ENCODE measurements at places on chromosomes 2 and 18.

- DNase-seq: no peak
Measured at GRCh38 chr2:11651856-11652548, 18.0 kb downstream of the NTSR2 start.

DNA sequence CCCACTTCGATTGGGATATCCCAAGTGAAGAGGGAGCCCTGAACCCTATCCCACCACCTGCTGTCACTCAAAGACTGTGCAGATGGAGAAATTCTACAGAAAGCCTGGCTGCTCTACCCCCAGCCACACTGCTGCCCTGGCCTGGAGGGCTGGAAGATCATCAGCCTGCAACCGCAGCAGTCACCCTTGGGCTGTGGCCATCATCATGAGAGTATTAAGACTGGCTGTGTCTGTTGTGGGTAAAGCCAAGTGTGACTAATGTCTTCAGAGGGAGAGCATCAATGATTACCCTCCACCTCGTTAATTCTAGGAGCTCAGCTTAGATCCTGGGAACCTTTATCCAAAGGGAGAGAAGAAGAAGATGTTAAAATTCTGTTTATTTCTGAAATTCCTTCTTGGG lies 221.5 kb downstream of the TFCP2L1 start:
- no peak for DNase-seq

GRCh38 chr2:96574364-96574763 lies 37.8 kb downstream of the ARID5A start:
- DNase-seq: no peak

DNA sequence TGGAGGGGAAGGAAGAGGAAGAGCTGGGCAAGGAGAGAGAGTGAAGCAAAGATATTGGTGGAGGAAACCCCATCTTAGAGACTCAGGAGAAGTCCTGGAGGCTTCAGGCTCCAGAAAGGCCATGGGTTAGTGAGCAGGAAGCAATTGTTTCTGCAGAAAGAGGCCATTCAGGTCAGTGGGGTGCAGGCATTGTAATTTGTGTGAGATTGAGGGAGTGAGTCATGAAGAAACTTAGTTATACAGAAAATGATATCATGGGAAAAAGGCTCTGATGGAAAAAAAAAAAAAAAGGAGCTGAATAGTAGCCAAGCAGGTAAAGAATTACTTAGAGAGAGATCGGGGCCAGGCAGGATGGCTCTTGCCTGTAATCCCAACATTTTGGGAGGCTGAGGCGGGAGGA lies 4.0 kb downstream of the EMILIN2 start:
- no peak for DNase-seq

DNA sequence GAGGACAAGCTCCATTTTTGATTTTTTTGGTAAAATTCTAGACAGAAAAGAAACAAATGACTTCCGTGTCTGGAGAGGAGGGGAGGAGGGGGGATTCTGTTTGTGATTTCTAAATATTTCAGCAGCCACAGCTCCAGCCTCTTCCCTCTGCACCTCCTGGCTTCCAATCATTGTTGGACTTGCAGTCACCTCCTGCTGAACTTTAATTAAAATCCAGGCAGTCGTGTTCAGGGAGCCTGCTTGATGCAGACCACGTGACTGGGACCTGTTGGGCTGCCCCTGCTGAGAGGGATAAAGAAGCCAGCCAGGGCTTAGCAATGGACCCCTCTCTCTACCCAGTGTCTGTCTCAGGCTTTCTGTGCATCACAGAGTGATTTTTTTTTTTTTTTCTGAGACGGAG lies 115.1 kb downstream of the SH3BP4 start:
- DNase-seq: no peak

GRCh38 chr2:186426153-186427016 lies 59.7 kb upstream of the ZC3H15 start:
- no peak for DNase-seq

- DNase-seq: no peak
Measured at GRCh38 chr18:48723837-48724236, 185.0 kb downstream of the CTIF start.

GRCh38 chr2:126774761-126775160 lies 118.8 kb downstream of the GYPC start:
- DNase-seq: no peak

DNA sequence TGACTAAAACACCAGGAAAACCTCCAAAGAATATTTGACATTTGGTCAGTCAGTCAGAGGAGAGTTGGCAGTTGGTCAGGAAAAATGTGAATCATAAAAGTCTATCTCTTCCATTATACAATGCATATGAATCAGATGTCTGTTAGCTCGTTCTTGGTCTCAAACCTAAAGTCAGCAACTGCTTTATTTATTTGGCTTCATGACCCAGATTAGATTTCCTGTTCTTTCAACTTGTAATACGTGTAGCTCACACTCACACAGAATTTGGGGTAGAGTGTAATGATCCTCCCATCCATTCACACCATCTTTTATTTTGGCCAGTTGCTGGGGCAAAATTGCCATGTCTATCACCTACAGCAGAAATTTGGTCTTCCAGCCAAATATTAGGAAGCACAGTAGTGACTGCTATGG lies 81.9 kb upstream of the COL5A2 start:
- peak; percentile 28 for DNase-seq

DNA sequence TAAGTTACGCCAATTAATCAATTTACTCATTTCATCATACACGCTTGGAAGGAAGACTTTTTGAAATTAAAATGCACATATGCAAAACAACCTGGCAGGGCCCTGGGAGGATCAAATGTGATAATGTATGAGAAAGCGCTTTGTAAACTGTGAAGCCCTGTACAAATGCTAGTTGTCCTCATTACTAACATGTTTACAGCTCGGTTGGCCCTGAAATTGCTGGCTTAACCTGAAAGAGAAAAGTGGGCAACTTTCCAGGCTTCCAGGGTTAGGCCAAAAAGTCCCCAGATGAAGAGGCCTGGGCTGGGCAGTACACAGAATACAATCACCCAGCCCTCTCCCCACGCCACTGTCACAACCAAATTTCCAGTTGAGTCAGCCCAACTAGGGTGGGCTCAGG lies 60.2 kb downstream of the DNMT3A start:
- no peak for DNase-seq

DNA sequence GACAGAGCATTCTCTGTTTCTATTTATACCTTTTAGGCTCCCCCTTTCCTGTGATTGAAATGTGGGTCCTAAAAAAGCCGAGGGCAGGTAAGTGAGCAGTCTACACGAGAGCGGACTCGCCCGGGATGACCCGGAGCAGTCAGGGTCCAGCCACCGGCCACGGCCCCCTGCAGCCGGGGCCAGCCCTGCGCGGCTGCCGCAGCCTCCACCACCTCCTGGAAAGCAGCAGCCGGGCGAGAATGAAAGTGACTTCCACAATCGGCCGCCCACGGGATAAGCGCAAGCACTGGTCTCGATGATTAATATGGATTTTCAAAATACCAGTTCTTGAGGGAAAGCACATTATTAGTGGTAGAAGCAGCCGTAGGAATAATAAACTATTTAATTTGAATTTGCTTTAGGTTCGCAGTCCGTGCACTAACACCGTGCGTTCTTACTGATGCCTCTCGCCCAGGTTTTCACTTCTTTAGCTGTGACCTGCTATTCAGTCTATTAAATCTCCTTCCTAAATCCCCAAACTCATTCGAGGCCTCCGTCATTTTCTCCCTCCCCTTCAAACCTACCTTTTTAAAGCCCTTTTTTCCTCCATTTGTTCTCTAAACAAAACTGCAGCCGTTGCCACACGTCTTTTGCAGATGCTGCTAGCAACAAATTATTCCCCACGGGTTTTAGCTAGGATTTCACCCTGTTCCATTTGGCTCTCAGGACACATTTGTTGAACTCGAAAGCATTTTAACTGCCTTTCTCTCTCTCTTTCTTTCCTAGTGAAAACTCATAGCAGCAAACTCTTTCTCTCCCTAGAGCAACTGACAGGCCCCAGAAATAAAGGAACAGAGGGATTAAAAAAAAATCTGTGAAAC lies 1015.1 kb upstream of the PIK3C3 start:
- no peak for DNase-seq

DNA sequence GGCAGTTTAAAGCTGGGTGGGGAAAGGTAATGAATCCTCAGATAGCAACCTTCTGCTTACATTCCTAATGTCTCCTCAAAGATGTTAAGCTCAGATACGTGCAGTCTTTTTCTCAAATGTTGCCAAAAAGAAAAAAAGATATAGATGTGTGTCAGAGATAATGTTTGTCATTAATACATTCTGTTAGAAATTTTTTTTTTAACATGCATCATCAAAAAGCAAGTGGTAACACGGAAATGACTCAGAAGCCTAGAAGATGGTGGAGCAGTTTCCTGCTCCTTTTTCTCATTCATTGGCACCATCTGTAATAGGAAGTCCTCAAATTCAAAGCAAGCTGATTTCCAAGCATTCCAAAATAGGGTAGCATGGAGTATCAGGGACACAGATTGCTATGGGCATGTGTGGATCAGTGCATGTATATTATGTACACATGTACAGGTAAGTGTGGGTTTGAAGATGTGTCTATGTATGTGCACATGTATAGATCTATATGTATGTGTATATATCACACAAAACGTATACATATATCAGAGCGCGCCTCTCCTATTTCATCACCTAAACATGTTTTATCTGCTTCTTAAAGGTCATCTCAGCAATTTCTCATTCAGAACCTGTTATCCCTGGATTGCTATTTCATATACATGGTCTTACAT lies 79.9 kb upstream of the ITGB6 start:
- DNase-seq: no peak

DNA sequence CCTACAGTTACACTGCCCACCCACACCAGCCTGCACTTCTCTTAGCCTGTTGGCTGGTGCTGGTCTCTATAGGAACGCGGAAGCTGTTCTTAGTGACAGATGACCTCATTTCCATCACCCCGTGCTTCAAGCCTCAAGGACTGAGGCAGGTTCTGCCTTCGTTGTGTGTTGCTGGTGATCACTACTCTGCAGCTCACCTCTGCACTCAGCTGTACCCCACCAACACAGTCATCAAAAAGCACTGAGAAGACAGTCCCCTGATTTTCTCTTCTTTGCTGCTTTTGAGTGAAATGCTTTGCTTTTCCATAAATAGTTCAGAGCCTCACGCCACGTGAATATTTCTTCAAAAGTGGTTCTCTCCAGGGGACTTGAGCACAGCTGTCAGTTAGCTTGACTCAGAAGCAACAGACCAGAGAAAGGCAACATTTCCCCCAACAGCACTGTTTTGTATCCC lies 225.7 kb upstream of the CCDC150 start:
- no peak for DNase-seq

GRCh38 chr18:25469489-25469888 lies 117.5 kb upstream of the ZNF521 start:
- no peak for DNase-seq

DNA sequence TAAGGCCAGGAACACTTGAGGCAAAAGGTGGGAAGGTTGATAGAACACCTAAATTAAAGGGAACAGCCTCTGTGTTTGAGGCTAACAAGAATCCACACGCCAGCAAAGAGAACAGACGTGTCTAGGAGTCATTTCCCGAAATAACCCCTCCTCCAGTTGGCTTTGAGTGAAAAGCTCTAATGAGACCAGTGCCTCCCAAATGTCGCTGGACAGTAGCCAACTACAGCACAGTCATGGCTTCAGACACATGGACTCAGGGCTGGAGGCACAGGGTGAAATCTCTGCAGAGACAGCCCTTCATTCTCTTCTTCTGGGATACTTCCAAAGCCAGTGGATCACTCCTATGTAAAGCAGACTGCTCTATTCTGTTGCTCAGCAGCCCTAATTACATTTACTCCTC lies 49.6 kb downstream of the SOWAHC start:
- no peak for DNase-seq

DNA sequence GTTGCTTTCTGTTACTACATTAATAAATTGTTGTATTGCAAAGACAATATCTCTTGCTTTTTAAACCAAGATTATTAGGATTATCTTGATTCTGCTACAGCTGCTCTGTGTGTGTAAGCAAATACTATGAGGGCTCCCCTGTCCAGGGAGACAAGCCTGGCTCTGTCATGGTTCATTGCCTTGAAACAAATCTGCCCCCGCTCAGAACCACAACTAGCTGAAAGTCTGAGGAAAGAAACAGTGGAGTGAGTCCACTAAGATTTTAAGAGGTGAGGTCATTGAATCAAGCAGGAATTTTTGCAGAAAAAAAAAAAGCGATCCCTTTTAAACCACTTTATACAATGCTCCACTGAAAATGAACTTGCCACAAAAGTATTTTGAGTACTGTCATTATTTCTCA lies 30.8 kb upstream of the LRRTM4 start:
- no peak for DNase-seq

DNA sequence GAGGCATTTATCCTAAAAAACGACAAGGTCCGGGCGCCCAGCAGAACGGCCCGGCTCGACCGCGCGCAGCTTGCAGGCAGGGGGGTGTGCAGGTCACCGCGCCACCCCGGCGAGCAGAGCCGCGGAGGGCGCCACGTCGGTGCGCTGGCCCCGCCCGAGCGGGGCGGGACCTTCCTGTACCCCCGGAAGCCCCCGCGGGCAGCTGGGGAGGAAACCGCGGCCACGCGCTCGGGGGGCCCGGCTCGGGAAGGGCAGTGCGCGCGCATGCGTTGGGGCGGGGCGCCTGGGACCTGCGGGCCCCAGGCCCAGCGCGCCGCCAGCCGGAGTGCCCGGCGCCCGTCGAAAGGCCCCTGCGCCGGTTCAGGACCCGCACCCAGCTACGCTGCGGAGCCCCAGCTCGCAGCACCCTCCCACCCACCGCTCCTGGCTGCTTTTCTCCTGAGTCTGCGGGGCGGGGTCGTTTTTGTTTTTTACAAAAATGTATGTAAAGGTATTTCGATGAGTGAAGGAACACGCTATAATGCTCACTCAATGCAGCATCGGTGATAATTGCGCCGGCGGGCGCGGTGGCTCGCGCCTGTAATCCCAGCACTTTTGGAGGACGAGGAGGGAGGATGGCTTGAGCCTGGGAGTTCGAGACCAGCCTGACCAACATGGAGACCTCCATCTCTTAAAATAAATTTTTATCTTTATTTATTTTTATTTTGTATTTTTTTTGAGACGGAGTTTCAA lies 47.7 kb upstream of the POMC start:
- no peak for DNase-seq

DNA sequence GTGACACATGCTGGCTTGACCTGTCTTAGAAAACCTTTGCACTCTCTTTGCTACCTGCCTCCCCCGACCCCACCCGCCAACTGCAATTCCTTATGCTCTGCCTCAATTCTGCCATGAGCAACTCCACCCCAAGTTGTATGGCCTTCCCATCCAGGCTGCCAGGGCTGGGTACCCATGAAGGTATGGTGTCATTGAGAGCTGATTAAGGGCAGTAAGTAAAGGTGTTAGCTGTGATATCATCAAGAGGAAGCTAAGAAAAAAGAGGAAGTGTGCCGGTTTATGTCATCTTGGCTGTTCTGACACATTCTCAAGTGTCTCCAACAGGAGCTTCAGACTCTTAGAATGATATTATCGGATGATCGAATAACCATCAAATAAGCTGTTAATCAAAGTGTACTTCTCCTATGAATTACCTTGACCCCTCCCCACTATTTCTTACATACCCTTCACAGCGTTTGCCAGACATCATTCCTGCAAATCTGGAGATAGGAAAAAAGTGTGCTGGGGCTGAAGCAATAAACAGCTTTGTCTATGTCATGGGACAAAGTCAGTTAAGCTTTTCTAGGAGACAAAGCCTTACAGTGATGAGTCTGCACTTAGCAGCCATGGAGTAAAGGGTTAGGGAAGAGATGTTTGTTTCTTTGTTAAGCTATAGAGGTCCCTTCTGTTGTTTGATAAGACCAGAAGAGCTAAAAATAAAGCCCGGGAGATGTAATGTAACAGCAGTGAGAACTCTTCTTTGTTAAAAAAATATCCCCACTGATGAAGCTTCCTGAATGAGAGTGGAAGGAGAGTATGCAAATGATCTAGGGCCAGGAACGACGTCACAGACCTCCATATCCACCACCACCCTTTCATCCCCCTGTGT lies 40.4 kb upstream of the SMAD2 start:
- DNase-seq: no peak

All from Panc1 (cell line).